Heart left ventricle (tissue), 16 donors: ENCODE measurements at places on chromosomes 6 and 20.

DNA sequence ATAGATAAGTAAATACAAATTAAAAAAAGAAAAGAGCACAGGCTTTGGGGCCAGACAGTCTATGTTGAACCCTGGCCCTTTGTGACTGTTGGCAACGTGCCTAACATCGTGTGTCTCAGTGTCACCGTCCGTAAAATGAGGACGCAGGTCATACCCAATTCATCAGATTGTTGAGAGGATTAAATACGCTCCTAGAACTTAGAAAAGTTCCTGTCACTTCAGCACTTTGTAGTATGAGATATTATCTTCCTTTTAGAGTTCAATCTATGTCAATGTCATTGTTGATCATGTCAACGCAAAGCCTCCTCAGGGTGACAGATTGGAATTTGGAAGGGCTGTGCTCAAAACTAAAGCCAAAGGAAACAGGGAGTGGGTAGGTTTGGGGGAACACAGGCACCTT, 21.7 kb downstream of the SERPINB1 start:
- no peak for DNase-seq

GRCh38 chr6:161079566-161080262, 88.1 kb downstream of the MAP3K4 start:
- no peak for DNase-seq

- DNase-seq: no peak
Measured at GRCh38 chr20:1286267-1287024, 20.4 kb downstream of the SNPH start.

DNA sequence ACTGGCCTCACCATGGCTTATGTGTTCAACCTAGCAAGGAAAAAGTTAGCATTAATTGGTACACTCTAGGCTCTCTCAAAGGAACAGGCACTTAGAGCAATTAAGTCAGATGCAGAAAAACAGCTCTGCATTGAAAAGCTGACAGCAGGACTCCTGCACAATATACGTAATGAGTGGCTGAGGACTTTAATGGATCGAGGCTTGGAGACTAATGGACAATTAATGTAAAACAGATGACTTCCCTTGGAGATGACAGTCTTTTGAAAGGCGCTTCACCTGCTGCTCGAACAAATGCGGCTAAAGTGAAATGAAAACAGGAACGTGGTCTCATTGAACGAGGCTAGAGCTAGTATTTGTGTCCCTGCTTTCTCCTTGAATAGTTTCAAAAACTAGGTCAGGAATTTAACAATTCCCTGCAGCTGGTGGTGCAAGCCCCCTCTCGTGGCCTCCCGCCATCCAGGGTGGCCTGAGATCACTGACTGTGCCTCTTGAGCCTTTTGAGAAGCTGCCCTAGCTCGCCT, 137.1 kb downstream of the ELOVL4 start:
- no peak for DNase-seq

DNA sequence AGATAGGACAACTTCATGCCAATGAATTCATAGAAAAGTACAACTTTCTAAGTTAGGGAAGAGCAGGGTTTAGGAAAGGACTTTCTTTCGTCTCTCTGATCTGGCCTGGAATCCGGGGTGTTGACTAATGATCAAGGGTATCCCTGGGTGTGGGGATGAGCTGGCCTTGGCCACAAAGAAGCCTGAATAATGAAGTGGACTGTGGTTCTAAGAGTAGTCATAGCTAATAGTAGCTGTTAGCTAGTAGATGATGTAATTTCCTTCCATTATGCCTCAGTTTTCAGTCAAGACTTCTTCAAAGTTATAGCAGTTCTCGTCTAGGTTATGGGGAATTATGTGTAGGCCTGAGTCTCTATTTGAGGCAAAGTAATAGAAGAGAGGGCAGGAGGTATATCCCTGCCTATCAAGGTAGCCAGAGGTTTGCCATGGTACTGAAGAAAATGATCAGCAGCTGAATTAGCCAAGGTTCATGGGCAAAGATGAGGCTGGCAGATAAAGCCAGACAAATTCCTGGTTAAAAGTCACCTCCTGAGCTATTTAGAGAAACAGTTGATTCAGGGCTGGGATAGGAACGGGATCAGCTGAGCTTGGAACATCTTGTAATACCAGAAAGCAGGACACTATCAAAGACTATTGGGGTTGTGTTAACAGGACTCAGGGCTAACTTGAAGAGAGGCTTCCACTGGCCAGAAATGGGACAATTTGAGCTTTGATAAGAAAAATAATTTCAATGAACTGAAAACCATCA, 18.7 kb upstream of the TRPC4AP start:
- DNase-seq: no peak

DNA sequence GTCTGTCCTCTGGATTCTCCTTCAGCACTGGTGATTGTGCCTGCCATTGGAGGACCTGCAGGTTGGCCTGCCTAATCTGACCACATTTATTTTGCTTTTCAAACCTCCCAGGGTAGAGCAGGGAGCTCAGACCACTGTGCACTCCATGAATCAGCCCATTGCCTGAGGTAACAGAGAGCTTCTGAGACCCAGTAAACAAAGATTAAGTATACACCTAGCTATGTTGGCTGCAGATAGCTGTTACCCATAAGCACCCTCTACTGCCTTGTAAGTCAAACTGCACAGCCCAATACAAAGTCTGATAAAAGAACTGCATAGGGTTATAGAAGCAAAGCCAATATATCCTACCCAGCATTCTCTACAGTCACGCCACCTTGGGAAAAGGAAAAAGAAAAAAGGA, 338.7 kb downstream of the HTR1B start:
- no peak for DNase-seq

- no peak for DNase-seq
Measured at GRCh38 chr6:39432330-39433025, 110.0 kb upstream of the KCNK16 start.

GRCh38 chr20:23022849-23023248, 12.3 kb upstream of the SSTR4 start:
- no peak for DNase-seq

GRCh38 chr6:138882369-138883017, 86.6 kb downstream of the ECT2L start:
- DNase-seq: no peak

- no peak for DNase-seq
Measured at GRCh38 chr6:155023717-155024116, 28.6 kb downstream of the TIAM2 start.

DNA sequence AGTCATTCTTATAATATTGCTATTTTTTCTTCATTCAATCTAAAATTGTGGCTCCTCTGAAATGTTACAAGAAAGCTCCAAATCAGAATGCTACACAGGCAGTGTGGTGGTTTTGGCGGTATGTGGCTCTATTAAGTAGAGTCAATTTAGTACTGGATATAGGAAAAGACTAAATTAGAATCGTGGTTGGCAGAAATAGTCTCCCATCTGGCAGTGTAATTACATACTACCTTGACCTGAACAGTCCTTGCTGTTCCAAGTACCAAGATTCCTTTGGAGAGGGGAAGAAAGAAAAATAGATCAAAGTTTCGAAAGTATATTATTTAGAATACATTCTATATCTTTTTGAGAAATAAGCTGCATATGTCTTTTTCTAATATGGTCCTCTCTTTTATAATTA, 78.2 kb downstream of the C6orf118 start:
- no peak for DNase-seq

DNA sequence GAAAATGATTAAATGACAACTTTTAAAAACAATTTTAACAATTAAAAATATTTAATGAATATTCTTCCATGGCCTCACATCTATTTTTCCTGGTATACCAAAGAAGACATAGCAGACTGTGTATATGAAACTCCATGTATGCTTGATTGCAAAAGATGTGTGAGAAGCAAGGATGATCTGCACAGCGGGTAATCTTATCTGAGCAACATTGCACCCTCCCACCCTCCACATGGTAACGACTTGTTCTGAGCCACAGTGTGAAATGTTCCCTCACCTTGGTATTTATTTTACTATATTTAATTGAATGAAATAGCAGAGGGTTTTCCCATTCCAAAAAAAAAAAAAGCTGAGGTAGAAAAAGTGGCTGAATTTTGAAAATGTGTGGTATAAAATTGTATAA, 204.4 kb downstream of the SYNE1 start:
- no peak for DNase-seq

DNA sequence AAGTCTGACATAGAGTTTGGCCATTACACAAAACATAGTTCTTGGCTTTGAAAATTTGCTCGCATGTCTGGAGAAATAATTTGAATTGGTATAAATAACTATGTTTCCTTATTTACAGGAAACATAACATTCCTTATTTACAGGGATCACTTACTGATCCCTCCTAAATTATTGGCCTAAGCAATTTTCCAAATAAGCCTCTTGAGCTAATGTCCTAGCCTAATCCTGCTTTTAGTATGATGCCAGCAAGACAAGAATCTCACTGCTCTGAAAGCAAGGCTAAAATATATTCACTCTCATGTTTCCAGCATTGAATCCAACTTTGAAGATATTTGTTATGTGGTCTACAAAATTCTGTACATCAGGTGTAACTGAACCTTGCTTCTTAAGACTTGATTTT, 4.1 kb upstream of the TBC1D32 start:
- DNase-seq: no peak

GRCh38 chr6:35054106-35054742, 86.9 kb downstream of the TCP11 start:
- no peak for DNase-seq

DNA sequence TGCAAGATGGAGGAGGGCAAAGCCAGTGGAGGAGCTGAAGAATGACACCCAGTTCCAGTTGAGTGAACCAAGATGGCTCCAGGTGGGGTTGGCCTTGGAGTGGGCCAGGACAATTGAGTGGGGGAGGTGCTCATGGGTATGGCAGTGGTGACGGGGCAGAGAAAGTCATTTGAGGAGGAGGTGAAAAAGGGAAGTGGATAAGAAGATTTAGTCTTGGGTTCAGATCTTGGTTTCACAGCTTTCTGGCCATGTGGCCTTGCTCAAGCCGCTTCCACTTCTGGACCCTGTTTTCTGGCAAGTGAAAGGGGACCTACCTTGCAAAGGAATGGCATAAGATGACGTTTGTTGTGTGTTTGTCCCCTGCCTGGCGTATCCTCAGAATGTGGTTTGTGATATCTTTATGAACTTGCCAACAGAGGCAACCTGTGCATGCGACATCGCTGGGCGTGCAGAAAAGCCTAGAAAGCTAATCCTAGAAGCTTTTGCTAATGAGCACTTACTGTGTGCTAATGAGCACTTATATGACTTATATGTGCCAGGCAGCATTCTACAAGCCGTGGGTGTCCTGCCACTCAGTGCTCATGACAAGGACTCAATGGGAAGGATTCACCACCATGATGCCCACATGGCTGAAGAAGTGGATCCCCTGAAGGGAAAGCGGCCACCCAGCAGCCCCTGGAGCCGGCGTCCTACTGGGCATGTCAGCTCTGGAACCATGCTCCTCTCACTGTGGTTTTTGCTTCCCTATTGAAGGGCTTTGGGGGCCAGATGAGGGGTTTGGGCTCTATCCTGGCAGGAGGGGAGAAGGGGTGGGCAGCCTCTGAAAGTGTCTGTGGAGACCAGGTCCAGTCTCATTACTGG, 23.6 kb upstream of the STX16 start:
- no peak for DNase-seq

GRCh38 chr20:10297684-10298240, 79.1 kb downstream of the SNAP25 start:
- DNase-seq: no peak
